ENCODE measurements at places on chromosomes 2 and 18. TPM values are rescaled to one million over a fixed set of nuclear protein-coding genes. Genes with fewer than 3 reads are reported as not detected.

- H3K4me1 ChIP-seq = no peaks in the 10 kb centered on the region
- H3K36me3 ChIP-seq = no peaks in the 10 kb centered on the region
- no peak overlapping the region for H3K27ac ChIP-seq
- no peak for DNase-seq
- no peaks in the 10 kb centered on the region for H3K27me3 ChIP-seq
Measured at GRCh38 chr2:182817558-182817957, 48.9 kb downstream of the FRZB start.

The NEU2 gene
- total RNA-seq = not detected

The TUBA3E gene
- not detected for total RNA-seq

- H3K4me3 ChIP-seq = no peak overlapping the region
- no peak overlapping the region for H3K27ac ChIP-seq
- H3K4me1 ChIP-seq = no peaks in the 10 kb centered on the region
- H3K36me3 ChIP-seq = no peaks in the 10 kb centered on the region
- no peak for DNase-seq
Measured at GRCh38 chr18:40120356-40120755, 1834.7 kb upstream of the PIK3C3 start.

The LMAN2L gene
- total RNA-seq = 11.4 TPM

Measured in psoas muscle (tissue), 8 donors.